ENCODE measurements at places on chromosomes 7 and 10.

DNA sequence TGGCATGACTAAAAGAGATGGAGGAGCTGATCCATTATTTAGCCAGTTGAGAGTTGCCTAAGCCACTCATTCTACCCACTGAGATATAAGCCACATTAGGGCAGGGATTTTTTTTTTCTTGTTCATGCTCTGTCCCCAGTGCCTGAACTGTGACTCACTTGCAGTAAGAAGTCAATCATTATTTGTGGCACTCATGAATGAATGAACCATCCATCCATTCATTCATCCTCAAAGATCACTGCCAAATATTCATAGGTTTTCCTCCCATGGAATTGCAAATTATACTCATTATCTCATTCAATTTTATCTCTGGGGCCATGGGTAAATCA is 22.8 kb upstream of the ARID5B start:
- DNase-seq: no peak

DNA sequence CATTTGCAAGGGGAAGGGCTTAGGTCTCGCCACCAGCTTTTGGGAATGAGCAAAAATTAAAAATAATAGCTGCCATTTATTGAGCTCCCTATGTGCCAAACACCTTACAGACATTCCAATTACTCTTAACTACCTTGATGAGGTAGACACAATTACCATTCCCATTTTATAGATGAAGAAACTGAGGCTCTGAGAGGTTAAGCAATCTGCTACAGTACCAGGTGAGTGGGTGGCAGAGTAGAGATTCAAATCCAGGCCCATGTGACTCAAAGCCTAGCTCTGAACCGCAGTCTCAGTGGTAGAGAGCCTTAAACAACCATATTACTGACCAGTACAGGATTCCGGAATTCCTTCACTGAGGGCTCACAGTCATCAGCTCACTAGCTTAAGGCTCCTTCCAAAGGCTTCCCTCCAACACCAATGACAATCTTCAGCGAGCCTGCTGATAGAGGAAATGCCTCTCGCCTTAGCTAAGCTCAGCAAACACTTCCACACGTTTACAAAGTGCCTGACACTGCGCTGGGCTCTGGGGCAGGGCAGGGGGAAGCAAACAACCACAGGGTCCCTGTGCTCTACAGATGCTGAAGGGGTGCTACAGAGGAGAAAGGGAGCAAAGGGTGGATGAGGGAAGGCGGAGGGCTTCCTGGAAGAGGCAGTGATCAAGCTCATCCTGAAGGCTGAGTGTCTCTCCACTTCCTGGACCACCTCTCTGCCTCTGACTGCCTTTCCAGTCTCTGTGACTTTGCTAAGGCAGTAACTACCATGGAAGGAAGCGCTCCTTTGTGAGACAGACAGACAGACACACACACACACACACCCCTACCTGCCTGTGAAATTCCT is 7.4 kb downstream of the LRRC20 start:
- no peak for DNase-seq

- no peak for DNase-seq
Observed at GRCh38 chr10:31321396-31321941, 2.5 kb downstream of the ZEB1 start.

DNA sequence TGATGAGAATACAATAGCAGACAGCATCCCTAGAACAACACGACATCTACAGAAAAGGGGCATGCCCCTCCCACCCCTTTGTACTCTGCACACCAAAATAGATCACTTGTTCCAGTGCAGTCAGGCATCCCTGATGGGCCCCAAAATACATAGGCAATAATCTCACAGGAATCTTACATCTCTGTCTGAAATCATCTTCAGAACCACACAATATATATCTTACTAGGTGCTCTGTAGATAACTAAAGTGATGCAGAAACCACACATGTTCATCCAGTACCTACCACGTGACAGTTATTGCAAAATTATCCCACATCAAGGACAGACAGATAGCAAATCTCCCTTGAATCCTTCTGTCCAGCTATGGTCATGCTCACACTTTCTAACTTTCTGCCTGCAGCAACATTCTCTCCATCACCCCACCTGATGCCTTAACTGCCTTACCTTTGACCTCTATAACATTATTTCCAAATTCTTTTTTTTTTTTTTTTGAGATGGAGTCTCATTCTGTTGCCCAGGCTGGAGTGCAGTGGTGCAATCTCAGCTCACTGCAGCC is 30.7 kb downstream of the ST8SIA6 start:
- DNase-seq: no peak

GRCh38 chr7:94149789-94150545 is 145.8 kb upstream of the BET1 start:
- DNase-seq: no peak

GRCh38 chr7:113292105-113292504 is 173.8 kb upstream of the SMIM30 start:
- no peak for DNase-seq

DNA sequence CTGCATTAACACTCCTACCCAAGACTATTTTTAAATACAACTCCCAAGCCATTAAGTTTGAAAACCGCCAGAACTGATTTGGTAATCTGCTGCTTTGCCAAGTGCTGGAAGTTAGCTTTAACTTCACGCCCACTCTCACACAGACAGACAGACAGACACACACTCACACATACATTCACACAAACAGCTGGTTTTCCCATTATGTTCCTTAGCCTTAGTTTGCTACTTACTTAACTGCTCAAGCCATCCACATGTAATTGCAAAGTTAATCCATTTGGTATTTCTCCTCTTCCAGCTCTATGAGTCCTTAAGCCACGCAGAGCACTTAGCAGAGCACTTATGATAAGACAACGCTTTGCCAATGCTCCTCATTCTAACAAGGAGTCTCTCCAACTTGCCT is 8.3 kb downstream of the COBL start:
- DNase-seq: no peak

DNA sequence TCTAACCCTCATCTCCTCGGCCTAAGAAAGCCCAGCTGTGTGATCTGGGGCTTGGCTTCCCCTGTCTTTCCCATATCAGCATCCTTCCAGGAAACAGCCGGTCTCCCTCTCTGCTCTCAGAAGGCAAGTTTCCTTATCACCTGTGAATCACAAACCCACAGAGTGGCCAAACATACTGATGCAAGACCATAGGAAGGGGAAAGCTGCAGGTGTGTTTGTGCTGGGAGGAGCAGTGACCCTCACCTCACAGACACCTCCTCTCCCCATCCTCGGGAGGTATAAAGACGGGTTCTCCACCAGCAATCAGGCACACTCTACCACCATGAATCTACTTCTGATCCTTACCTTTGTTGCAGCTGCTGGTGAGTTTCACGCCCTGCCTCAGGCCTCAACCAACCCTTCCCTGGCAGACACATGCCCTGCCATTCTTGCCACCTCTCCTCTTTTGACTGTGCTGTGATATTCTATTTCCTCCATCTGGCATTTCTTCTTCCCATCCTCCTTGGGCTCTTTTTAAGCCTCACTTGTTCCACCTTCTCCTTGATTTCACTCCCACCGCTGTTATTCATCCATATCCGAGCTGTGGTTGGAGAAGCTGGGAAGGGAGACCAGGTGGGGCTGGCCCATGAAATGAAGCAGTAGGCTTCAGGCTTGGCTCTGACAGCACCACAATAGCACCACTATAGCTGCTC is at the start of gene PRSS2:
Gene PRSS2, plus strand, starts transcription at position 310 of the 692 bp plus-strand sequence. Its CDS starts 13 bp downstream, at position 323.
- DNase-seq: no peak

DNA sequence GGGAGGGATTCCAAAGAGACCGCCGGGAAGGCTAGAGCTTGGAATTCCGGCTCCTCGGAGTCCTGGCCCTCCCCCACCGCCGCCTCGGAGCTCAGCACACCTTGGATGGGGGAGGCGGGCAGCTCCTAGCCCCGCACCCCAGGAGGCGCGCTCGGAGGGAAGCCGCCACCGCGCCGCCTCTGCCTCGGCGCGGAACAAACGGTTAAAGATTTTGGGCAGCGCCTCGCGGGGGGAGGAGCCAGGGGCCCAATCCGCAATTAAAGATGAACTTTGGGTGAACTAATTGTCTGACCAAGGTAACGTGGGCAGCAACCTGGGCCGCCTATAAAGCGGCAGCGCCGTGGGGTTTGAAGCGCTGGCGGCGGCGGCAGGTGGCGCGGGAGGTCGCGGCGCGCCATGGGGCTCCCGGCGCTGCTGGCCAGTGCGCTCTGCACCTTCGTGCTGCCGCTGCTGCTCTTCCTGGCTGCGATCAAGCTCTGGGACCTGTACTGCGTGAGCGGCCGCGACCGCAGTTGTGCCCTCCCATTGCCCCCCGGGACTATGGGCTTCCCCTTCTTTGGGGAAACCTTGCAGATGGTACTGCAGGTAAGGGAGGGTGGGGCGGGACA is at the start of gene CYP26A1:
Gene CYP26A1, plus strand, starts transcription at position 355 of the 608 bp plus-strand sequence. Its CDS starts 42 bp downstream, at position 397.
- DNase-seq: no peak

GRCh38 chr7:22934473-22935065 is 79.4 kb downstream of the HYCC1 start:
- no peak for DNase-seq

- DNase-seq: no peak
Observed at GRCh38 chr10:116168329-116168728, 104.7 kb downstream of the GFRA1 start.

DNA sequence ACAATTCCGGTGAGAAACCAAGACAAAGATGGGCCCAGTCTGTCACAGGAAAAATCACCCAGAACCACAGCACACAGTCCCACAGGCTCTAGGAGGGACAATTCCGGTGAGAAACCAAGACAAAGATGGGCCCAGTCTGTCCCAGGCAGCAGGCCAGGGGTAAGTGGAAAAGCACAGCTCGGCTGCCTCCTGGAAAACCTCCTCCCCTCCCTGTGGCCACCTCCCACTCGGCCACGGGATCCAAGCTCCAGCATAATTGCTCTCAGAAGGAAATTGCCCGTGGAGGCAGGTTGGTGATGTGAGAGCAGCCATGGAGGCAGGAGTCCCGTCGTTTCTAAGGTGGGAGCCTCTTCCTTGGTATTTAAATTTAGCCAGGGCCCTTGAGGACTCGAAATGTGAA is 95.7 kb downstream of the PLXNA4 start:
- no peak for DNase-seq

DNA sequence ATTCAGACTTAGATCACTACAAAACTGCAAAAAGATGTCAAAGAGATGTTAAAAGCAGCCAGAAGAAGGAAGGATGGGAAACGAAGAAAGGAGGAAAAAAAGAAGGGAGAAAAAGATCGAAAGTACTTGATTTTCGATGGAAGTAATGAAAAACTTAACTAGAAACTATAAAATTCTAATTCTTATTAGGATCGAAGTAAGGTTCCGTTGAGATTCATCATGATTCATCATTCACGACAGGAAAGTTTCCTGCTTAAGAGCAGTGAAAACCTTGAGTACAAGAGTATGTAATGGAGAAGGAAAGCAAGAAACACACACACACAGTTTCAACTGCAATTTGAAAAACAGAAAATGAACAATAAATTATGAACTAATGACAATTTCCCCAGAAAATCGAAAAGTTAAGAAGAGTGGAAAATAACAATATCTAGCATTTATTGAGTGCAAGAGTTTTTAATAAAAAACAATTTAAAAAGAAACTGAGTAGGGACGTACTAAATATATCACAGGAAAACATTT is 1.1 kb upstream of the ING3 start:
- no peak for DNase-seq

- no peak for DNase-seq
Observed at GRCh38 chr10:33616956-33617355, 282.5 kb upstream of the NRP1 start.

DNA sequence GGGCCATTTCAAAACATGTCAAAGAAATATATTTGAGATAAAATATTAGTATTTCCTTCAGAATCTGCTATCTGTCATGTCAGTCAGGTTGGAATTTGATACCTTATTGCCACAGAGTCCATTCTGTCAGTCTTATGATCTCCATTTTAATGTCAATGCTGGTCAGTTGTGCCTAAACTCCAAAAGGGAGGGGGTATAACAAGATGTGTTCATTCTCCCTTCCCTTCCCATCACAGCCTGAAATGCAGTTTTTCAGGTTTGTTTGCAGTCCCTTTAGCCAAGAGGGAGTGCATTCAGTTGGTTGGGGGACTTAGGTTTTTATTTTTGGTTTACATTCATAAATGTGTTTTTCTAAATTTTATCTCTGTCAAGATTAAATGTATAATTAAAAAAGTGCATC is 59.8 kb upstream of the INHBA start:
- DNase-seq: no peak

- peak; percentile 51 for DNase-seq
Observed at GRCh38 chr10:67884842-67885670, 600 bp downstream of the SIRT1 start.

- DNase-seq: no peak
Observed at GRCh38 chr7:38565289-38565688, 65.9 kb downstream of the AMPH start.

GRCh38 chr7:23654508-23654907 is 25.5 kb upstream of the FAM221A start:
- DNase-seq: no peak

- DNase-seq: no peak
Observed at GRCh38 chr7:107870427-107871000, 20.5 kb upstream of the DLD start.

DNA sequence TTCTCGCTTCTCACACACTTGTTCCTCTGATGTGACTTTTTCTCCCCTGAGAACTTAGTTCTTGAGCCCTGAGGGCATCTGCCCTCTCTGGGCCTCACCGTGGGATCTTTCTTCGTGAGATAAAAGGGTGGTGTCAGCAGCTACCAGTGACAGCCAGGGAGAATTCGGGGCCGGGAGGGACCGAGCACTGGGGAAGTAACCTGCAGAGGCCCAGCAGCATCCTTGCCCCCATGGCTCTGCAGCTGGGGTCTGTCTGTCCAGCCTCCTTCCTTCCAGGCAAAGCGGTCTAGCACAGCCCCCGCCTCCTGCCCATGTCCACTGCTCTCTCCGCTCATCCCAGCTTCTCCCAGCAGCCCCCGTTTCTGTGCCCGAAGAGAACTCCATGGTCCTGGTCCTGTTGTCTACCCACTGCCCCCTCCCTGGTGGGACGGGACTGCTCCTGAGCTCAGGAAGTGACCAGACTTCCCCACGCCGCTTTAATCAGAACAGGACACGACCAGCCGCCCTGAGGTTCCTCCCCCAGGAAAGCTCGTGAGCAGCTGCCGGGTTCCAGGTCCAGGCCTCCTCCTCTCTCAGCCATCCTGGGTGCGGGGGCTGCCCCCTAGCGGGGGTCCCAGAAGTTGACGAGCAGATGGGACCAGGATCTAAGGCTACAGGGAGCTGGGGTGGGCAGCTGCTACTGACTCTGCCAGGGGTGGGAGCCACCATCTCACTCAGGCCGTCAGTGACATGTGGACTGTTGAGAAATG is 187.5 kb downstream of the WDR37 start:
- DNase-seq: no peak

- no peak for DNase-seq
Observed at GRCh38 chr10:27030060-27030459, 70.2 kb downstream of the ANKRD26 start.

- DNase-seq: no peak
Observed at GRCh38 chr10:32953277-32953927, 4.6 kb downstream of the ITGB1 start.

GRCh38 chr7:18268571-18268970 is 227.0 kb upstream of the HDAC9 start:
- no peak for DNase-seq

GRCh38 chr7:133164498-133164897 is 82.6 kb upstream of the CHCHD3 start:
- DNase-seq: no peak

All from stimulated activated CD8-positive, alpha-beta memory T cell treated with anti-CD3 and anti-CD28 coated beads, Interleukin-2, amount 100 ng/mL, for 1 hour (primary cell).